ENCODE measurements at places on chromosomes 12 and 14. TPM values are rescaled to one million over a fixed set of nuclear protein-coding genes. Genes with fewer than 3 reads are reported as not detected.

Gene SPRYD4
- total RNA-seq, result 4.5 TPM

Gene SLC6A12
- 0.37 TPM for total RNA-seq

Gene RNU4-1
- 2,662 TPM for total RNA-seq

Gene TDRD9
- 0.23 TPM for total RNA-seq

Gene CCDC88C
- 95.3 TPM for total RNA-seq

Gene CD27
- total RNA-seq, result 23.3 TPM

Gene C1QL4
- total RNA-seq, result not detected

Gene DLK1
- not detected for total RNA-seq

Gene MYL2
- total RNA-seq, result not detected

Gene SERPINA9
- total RNA-seq, result not detected

Gene CPNE6
- not detected for total RNA-seq

Gene SLC2A13
- total RNA-seq, result 2.9 TPM

Gene OR4E1
- total RNA-seq, result not detected

Gene TPPP2
- not detected for total RNA-seq

Gene FMNL3
- 36.2 TPM for total RNA-seq

Gene GPR84
- total RNA-seq, result 1.8 TPM

Gene VPS37B
- 11.5 TPM for total RNA-seq

Gene RNFT2
- total RNA-seq, result 14.4 TPM

Gene CIROP
- total RNA-seq, result not detected

Gene TAMALIN
- 6.0 TPM for total RNA-seq

Gene LMO3
- total RNA-seq, result not detected

Gene SCN8A
- total RNA-seq, result 0.39 TPM

Gene DGLUCY
- total RNA-seq, result 48.5 TPM

Gene FOXM1
- 74.8 TPM for total RNA-seq

Gene GPD1
- 0.87 TPM for total RNA-seq

Gene RCOR1
- total RNA-seq, result 24.3 TPM

Gene SERPINA10
- total RNA-seq, result not detected

Gene HOTAIR
- not detected for total RNA-seq

Gene LYSET
- total RNA-seq, result 12.2 TPM

Gene VCPKMT
- total RNA-seq, result 9.7 TPM

Gene LRTM2
- 0.07 TPM for total RNA-seq

Gene CCND2
- 557 TPM for total RNA-seq

Gene PLCZ1
- not detected for total RNA-seq

Gene REP15
- 2.2 TPM for total RNA-seq

Gene FOXA1
- total RNA-seq, result 0.11 TPM

Gene LRRC43
- 1.6 TPM for total RNA-seq

Gene PROX2
- total RNA-seq, result 0.05 TPM

Gene FAM222A
- total RNA-seq, result 1.4 TPM

Gene ARMH4
- 0.18 TPM for total RNA-seq

Gene PLA2G1B
- total RNA-seq, result not detected

Gene MYF6
- not detected for total RNA-seq

Gene GPRC5D
- total RNA-seq, result not detected

Gene TMCC3
- 0.05 TPM for total RNA-seq

Gene RFX4
- total RNA-seq, result not detected

Gene KRT80
- total RNA-seq, result not detected

Gene NEK9
- 58.1 TPM for total RNA-seq

Gene CNTN1
- total RNA-seq, result not detected

Data from activated T-helper 2 cell treated with anti-CD3 and anti-CD28 coated beads, Interferon-gamma antibody, Interleukin-2, Interleukin-4, amounts not matched to agents 10 μg/mL and 5 μg/mL and 100 μg/mL, durations not matched to agents 14 hours and 24 hours and 36 hours (primary cell).